Stimulated activated CD4-positive, alpha-beta T cell treated with anti-CD3 and anti-CD28 coated beads, Interleukin-15, amount 100 ng/mL, for 48 hours (primary cell): ENCODE measurements at places on chromosomes 5 and 9.

DNA sequence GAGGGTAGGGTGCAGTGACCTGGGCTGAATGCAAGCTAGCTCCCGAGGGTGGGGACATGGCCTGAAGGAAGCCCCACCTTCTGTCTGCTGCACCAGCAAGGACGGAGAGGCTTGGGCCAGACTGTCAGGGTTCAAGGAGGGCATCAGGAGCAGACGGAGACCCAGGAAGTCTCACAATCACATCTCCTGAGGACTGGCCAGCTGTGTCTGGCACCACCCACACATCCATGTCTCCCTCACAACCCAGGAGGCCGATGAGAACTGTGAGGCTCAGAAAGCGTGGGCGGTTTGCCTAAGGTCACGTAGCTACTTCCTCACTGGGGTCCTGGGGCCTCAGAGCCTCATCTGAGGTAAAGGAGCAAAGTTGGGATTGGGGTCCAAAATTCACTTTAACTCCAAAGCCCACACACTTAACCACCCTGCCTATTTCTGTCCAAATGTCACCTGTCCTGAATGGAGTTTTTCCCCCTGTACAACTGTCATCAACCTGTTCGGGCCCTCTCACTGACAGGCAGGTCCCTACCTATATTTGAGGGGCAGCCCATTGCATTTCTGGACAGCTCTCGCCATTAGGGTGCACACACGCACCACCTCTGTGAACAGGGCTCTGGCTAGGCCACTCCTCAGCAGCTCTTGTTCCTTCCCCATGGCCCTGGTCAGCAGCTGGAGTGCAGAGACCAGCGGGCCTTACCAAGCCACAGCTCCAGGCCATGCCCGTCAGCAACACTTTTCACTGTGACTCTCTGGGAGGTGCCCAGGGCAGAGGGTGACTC is 3.4 kb downstream of the IL13 start:
- DNase-seq: no peak

DNA sequence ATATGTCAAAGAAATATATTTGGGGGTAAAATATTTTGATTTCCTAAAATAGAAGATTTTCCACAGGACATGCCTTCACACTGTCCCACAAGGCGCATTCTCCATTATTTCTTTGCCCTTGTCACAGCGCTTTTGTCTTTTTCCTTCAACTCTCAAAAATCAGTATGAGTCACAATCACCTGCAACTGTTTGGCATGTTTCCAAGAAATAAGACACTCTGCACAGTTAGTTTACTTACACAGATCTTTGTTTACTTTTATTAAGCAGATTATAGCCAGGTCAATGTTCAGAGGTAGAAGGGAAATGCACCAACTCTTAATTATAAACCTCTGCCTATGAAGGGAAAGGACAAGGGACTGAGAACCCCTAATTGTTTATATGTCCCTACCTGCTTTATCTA is 9.5 kb downstream of the CEMIP2 start:
- no peak for DNase-seq

- DNase-seq: no peak
These were observed 41.5 kb downstream of the TENT4A start for GRCh38 chr5:6754766-6755165.

GRCh38 chr5:53003144-53003543 is 14.0 kb downstream of the ITGA2 start:
- DNase-seq: no peak

DNA sequence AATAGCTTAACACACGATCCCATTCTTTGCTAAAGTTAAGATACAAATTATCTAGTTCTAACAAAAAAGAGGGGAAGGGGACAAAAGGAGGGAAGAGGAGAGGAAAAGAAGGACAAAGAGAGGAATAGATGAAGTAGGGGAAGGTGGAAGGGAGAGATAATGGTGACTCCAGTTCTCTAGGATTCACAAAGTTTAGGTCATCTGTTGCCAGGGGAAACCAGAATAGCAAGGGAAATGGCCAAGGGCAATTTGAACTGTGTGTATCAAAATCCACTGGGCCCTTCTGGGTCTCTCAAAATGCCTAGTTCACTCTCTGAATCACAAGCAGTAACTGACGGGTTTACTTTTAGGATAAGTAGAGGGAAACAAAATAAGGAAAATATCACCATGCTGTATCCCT is 7.6 kb downstream of the SLC24A2 start:
- DNase-seq: no peak

DNA sequence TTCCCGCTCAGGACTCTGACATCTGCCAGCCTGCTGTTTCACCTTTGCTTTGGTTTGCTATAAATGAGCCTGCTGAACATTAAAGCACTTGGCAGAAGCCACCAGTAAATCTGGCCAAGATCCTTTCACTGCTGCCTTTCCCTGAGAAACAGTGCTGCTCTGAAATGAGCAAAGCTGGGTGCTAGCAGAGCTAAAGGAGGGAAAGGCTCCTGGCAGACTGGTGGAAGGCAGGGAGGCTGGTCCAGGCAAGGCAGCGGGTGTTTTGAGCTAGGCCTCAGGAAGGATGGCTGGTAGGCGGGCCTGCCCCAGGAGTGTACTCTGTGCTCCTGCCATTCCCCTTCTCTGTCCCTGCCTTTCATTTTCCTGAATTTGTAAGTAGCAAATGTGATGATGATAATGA is 52.5 kb upstream of the PTGS1 start:
- DNase-seq: no peak

GRCh38 chr9:74589576-74589975 is 92.4 kb downstream of the RORB start:
- DNase-seq: no peak

DNA sequence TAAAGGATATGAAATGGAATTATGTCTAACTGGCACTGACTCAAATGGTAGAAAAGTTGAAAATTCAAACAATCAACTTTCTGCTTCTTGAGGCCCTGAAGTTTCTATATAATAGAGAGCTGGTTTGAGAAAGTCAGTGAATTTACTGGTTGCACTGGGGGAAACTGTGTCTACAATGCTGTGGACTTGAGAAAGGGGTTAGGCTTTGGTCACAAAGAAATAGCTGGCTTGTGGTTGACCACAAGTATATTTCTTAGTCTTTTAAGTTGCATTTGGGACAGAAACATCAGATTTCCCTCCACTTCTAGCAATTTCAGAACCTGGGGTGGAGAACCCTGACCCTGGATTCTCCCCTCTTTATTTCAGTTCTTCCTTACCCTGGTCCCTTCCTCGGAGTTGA is 192.6 kb upstream of the ACTBL2 start:
- no peak for DNase-seq

DNA sequence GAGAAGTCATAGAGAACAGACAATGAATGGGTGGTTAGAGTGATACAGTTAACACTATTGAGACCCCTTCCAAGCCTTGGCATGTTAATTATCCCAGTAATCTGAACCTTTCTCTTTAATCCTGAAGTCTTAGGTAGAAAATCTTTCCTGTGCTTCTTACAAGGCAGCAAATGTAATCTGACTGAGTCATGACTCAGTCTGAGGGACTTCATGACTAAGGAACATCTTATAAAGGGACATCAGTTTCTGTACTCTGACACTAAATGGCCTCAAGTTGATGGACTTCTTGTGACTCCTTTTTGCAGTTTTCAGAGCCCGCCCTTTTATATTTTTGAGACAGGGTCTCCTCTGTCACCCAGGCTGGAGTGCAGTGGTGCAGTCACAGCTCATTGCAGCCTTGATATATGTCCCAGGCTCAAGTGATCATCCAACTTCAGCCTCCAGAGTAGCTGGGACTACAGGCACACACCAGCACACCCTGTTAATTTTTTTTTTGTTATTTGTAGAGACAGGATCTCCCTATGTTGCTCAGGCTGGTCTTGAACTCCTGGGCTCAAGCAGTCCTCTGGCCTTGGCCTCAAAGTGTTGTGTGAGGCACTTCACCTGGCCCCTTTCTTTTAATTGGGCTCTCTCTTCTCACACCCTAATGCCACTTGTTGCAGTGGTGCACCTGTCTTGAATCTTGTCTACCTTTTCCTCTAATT is 9.5 kb downstream of the EXOSC3 start:
- no peak for DNase-seq

GRCh38 chr5:6399980-6400910 is 21.9 kb upstream of the MED10 start:
- no peak for DNase-seq
